ENCODE measurements at places on chromosomes 6 and 20. TPM values are rescaled to one million over a fixed set of nuclear protein-coding genes. Genes with fewer than 3 reads are reported as not detected.

Gene ADRM1
- total RNA-seq: 470 TPM

Gene C6orf141
- total RNA-seq: 13.2 TPM

- DNase-seq: peak; percentile 66
Measured at GRCh38 chr20:63536241-63536977, 767 bp downstream of the PTK6 start.

GRCh38 chr6:121951918-121952379, 447.5 kb upstream of the HSF2 start:
- DNase-seq: peak; percentile 79

DNA sequence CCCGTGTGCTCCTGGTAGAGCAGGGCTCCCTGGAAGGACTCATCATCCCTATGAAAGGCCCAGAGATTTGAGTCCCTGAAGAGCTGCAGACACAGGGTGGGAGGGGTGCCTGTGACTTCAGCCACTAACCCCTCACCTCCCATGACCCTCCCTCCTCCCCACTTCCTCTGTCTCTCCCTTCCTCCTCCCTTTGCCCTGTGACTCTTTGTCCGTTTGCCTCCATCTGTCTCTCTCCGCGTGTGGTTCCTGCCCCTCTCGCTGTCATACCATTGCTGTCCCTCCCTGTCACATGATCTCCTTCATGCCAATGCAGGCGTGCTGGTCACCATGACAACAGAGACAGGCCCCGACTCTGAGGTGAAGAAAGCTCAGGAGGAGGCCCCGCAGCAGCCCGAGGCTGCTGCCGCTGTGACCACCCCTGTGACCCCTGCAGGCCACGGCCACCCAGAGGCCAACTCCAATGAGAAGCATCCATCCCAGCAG, 19.0 kb downstream of the EPB41L1 start:
- no peak for DNase-seq

Gene HSPA12B
- total RNA-seq: 0.17 TPM

- DNase-seq: no peak
Measured at GRCh38 chr20:62797671-62798532, 1.6 kb downstream of the MRGBP start.

GRCh38 chr20:51359947-51360346, 182.6 kb downstream of the NFATC2 start:
- peak; percentile 48 for DNase-seq

DNA sequence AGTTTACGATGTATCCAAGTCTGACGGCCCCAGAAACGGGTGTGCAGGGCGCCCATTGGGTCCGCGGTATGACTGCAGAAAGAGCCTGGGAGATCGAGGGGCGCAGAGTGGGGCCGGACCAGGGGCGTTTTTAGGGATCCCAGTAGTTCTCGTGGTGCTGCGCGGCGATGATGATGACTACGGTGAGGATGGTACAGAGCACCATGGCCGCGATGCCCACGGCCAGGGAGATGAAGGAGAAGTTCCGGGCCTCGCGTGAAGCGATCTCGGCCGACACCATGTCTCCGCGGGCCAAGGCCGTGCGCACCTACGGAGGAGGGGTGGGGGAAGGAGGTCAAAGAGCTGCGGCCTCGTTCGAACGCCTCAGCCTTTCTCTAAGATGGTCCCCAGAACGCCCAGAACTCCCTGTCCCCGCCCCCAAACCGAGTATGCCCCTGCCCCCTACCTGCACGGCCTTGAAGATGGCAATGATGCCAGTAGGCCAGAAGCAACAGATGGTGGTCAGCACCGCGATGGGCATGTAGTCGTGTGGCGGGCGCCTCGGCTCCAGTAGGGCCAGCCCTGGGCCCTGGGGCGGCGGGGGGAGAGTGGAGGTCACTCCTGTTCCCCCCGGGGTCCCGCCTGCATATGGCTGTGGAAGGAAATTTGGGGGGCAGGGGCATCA, 2.5 kb downstream of the PRRT1 start:
- DNase-seq: no peak

GRCh38 chr20:19808498-19808897, 50.4 kb downstream of the RIN2 start:
- no peak for DNase-seq

GRCh38 chr6:6686748-6687601, 98.5 kb downstream of the LY86 start:
- DNase-seq: peak; percentile 91

DNA sequence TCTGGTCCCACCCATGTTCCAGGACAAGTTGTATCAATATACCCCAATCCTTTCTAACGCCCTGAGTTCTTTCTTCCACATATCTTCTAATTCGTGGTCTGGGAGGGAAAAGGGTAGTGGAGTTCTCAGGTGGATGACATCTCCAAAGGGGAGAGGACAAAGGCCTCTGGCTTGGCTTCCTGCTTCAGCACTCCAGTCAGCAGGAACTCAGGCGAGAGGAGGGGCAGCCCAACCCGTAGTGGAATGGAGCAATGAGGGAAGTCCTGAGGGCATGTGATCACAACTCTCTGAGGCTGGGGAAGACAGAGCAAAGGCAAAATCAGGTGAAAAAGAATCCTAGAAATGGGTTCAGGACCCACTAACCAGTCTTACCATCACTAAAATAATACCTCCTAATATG, 9.6 kb upstream of the NRM start:
- DNase-seq: no peak

DNA sequence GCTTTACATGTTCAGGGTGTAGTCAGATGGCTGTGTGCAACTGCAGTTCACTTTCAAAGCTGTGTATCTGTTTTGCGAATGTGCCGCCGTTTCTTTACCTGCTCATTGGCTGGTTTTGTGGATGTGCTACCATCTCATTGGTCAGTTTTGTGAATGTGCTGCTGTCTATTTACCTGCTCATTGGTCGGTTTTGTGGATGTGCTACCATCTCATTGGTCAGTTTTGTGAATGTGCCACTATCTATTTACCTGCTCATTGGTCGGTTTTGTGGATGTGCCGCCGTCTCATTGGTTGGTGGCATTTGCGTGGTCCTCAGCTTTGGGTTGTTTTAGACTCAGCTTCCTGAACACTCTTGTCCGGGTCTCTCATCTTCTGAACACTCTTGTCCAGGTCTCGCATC, 40.5 kb upstream of the BHLHE23 start:
- DNase-seq: no peak

DNA sequence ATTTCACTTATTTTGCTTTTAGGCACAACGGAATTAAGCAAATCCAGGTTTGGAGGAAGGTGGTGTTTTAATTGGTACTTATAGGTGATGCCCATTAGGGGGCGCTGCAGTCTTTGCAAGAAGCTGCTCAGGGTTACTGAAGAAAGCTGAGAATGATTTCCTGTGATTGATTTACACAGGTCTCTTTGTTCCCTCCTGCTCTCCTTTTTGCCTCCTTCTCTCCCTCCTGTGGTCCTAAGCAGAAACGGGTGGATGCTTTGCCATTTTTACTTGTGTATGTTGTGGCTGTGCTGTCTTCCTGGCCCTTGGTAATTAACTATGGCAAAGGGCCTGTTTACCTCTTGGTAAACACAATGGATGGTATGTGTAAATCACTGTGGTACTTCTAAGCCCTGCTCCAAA, 97.8 kb downstream of the ANKS1A start:
- DNase-seq: peak; percentile 78

GRCh38 chr6:69758214-69758613, 38.6 kb downstream of the LMBRD1 start:
- DNase-seq: no peak

Gene SLC13A3
- total RNA-seq: 0.11 TPM

- DNase-seq: no peak
Measured at GRCh38 chr6:139483079-139483478, 108.6 kb upstream of the CITED2 start.

Gene LINC00237
- not detected for total RNA-seq

Gene BEND6
- 9.0 TPM for total RNA-seq

Gene SEL1L2
- total RNA-seq: not detected

Gene ECI2
- 63.5 TPM for total RNA-seq

Gene BPIFB1
- not detected for total RNA-seq

Gene ZSCAN23
- total RNA-seq: 8.4 TPM

Data from Daoy (cell line).